C1 segment of cervical spinal cord (tissue), 14 donors: ENCODE measurements at places on chromosomes 6 and 20.

- no peak for DNase-seq
Observed at GRCh38 chr6:26124781-26125685, 37.8 kb downstream of the HFE start.

DNA sequence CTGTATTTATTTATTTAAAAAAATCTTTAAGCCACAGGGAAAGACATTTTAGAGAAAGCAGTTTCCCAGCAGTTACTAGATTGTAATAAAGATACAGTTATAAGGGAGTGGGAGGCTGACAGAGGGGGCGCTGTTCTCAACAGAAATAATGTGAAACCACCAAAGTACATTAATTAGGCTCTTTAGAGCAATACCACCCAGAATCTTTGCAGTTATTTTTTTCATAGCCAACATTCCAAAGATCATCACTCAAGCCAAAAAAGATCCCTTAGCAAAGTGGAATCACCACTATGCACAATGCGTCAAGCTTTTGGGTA, 331.3 kb upstream of the DEFB112 start:
- DNase-seq: no peak

- no peak for DNase-seq
Observed at GRCh38 chr6:89927791-89928550, 33.7 kb downstream of the GJA10 start.

GRCh38 chr6:95280686-95281273, 296.6 kb upstream of the MANEA start:
- DNase-seq: no peak

DNA sequence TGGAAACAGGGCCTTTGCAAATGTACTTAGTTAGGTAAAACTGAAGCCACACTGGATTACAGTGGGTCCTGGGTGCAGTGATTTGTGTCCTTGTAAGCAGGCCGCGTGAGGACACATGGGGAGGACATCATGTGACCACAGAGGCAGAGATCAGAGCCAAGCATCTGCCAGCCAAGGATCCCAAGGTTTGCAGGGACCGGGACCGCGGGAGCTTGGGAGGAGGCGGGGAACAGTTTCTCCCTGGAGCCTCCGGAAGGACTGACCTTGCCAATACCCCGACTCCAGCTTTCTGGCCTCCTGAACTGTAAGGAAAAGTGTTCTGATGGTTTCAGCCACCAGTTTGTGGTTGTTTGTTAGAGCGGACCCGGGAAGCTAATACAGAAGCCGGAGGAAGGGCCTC, 500.9 kb downstream of the PREX1 start:
- no peak for DNase-seq

DNA sequence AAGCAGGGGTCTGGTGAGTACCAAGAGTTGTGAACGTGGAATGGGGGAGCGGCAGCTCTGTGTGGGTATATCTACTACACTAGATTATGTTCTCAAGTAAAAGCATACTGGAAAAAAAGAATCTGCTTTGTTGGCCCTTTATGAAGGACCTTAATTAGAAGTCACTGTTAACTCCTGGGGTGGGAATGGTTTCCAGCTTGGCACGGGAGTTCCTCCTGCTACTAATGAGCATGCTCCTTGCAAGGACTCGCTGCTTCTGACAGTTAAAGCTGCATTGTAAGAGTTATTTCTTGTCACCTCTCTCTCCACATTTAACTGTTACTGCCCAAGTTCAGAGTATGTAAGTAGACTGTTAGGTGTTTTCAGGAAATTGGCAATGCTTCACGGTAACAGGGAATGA, 292.7 kb downstream of the ZFAND3 start:
- DNase-seq: no peak

GRCh38 chr20:34222208-34222607, 19.0 kb upstream of the ASIP start:
- no peak for DNase-seq

- DNase-seq: no peak
Observed at GRCh38 chr6:104563306-104563705, 296.4 kb downstream of the HACE1 start.

GRCh38 chr20:22686097-22686496, 101.7 kb upstream of the FOXA2 start:
- peak; percentile 15 for DNase-seq

DNA sequence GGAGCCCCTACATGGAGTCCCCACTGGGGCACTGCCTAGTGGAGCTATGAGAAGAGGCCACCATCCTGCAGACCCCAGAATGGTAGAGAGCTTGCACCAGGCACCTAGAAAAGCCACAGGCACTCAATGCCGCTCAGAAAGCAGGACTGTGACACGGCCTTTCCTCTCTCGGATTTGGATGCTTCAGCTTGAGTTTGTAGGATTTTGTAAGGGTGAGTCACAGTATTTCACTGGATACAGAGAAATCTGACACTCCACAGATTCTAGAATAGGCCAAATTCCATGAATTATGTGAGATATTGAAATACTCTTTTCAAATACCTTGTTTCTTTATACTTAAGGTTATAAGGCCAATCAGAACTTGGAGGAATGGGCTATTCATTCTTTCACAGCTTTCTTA, 424.5 kb downstream of the HTR1B start:
- DNase-seq: no peak

- DNase-seq: peak; percentile 6
Observed at GRCh38 chr6:27605401-27606342, 132.8 kb upstream of the ZNF184 start.

DNA sequence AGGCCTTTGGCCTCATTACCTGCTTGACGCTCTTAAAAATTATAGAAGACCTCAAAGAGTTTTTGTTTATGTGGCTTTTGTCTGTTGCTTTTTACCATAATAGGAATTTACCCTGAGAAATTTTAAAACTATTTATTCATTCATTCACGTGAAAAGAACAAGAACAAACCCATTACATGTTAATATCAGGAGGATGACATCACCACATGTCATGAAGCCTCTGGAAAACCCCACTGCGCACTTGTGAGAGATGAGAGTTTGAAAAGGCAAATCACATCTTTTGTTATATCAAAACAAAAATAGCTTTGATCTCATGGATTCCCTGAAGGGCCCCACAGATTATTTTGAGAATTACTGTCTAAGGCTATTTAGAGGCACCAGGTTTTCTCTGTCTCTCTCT, 61.3 kb upstream of the EYA2 start:
- DNase-seq: no peak

- DNase-seq: no peak
Observed at GRCh38 chr6:128499079-128499731, 21.2 kb downstream of the PTPRK start.

DNA sequence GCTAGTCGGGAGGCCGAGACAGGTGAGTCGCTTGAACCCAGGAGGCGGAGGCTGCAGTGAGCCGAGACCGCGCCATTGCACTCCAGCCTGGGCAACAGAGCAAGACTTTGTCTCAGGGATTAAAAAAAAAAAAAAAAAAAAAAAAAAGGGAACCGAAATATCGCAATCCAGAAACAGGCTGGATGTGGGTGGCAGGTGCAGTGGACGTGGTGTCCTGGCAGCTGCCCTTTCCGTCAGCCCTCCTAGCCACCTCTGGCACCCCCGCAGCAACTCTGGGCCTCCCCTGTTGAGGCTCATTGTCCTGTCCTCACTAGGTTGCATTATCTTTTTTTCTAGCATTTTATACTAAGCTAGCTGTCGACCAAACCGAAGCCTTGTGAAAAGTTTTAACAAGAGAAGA, 113.5 kb downstream of the DTNBP1 start:
- DNase-seq: no peak

- no peak for DNase-seq
Observed at GRCh38 chr6:77644102-77644705, 8.6 kb upstream of the MEI4 start.

GRCh38 chr20:32533732-32534131, 51.4 kb downstream of the NOL4L start:
- no peak for DNase-seq

DNA sequence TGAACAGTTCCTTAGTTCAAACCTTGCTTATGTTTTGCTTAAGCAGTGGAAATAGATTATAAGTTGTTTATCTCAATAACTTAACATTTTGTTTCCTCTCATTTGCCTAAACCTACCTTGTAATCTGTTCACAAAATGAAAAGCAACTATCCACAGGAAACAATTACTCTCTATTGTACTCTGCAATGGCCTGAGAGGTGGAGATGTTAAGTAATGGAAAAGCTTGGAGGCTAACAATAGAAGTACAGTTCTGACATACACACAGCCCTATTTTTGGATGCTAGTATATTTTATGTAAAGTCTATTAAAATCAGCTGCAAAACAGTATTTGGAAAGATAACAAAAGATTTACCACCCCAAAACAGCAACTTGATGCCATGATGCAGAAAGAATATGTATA, 82.1 kb downstream of the TINAG start:
- no peak for DNase-seq

GRCh38 chr6:50843842-50844241, 25.2 kb downstream of the TFAP2B start:
- DNase-seq: no peak

- DNase-seq: no peak
Observed at GRCh38 chr6:2353412-2354137, 108.2 kb upstream of the GMDS start.
